ENCODE measurements at places on chromosomes 1 and 21.

- no peak for DNase-seq
These were observed 18.4 kb upstream of the IL10 start for GRCh38 chr1:206790502-206791250.

DNA sequence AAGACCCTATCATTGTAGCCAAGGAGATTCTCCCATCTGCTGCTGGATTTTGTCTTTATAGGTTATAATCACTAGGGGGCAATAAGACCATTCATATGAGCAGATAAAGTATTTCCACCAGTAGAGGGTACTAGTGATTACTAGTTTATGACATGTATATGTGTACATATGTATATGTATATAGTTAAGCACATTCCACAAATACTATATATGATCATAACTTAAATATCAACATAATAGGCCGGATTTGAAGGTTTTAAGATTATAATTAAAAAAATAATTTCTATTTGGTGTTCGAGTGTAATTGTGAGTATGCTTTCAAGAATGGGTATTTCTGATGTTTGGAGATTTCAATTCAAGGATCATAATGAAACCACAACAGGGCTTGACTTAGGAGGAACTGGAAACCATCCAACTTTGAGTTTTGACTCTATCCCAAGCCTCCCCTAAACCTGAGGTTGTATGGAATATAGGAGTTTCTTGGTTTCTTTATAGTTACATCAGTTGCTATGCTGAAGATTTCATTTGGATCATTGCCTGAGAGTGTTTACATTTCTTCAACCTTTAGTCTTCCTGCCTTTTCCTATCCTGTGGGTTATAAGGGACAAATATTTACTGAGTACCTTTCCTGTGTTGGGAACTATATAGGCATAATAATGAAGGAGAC is 16.9 kb downstream of the TCEANC2 start:
- no peak for DNase-seq

DNA sequence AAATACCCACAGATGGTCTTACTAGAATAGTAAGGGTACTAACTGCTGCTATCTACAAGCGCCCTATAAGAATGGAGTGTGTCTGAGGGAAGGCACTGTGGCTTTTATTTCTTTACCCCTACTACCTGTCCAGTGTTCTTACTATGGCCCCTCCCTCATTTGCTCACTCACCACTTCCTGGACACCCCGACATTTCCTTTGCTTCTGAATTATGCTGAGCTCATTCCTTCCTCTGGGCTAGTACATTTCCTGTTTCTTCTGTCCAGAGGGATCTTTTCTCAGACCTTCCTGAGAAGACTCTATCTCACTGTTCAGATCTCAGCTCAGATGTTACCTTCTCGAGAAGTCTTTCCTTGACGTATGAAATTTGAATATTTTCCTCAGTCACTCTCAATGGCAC is 192.1 kb upstream of the DAB1 start:
- no peak for DNase-seq

GRCh38 chr21:44927259-44927586 is 6.5 kb upstream of the ITGB2 start:
- no peak for DNase-seq

DNA sequence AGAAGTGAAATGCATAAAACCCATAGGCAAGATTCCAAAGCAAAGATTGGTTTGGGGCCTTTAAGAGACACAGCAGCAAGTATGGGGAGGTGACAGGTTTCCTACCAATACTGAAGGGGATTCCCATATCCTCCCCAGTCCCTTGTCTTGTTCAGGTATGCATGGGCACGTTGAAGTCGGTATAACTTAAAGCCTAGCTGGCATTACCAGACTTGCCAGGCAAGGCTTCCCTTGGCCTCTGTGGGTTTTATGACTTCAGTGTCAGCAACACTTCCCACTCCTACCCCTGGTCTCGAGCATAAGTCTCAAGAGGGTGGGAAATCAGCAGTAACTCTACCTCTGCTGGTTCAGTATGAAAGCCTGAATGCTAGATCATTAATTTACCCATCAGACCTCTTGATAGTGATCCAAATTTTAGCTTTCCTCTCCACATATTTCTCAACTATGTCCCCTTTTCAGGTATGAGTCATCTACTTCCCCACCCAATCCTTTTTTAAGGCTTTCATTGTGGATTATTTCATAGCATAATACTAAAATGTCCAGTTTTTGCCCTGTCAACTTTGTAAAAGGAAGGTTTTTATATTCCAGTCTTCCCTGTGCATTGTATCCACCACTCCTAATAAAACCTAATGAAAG is 6.8 kb downstream of the CYP4X1 start:
- no peak for DNase-seq

DNA sequence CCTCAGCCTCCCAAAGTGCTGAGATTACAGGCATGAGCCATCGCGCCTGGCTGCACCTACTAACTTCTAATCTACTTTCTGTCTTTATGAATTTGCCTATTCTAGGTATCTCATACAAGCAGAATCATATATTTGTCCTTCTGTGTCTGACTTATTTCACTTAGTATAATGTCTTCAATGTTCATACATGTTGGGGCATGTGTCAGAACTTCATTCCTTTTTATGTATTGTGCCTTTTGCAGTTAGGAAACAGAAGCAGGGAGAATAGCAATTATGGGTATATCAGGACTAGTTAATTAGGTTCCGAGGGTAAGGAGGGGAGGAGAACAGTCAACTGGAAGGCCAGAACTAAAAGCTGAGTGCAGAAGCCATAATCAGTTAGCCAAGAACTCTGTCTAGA is 18.0 kb upstream of the NIBAN1 start:
- no peak for DNase-seq

DNA sequence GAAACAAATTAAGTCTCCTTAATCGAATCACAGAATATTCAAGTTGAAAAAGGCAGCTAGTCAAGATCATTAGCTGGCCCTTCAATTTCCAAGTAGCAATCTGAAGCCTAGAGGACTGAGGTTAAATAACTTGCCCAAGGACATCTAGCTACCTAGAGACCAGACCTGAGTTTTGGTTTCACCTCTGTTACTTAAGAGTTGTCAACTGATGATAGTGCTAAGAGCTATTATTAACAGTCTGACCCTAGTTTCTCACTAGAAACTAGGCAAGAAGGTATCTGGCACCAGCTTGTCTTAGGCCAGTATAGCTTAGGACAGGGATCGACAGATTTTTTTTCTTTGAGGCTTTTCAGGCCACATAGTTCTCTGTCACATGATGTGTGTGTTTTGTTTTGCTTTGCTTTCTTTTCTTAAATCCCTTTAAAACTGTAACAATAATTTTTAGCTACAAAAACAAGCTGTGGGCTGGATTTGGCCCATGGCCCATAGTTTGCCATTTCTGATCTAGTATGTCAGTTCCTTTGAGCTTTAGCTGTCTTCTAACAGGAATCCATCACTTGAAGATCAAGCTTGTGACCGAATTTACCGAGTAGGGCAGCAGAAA is 23.2 kb downstream of the TRIM45 start:
- DNase-seq, result no peak

DNA sequence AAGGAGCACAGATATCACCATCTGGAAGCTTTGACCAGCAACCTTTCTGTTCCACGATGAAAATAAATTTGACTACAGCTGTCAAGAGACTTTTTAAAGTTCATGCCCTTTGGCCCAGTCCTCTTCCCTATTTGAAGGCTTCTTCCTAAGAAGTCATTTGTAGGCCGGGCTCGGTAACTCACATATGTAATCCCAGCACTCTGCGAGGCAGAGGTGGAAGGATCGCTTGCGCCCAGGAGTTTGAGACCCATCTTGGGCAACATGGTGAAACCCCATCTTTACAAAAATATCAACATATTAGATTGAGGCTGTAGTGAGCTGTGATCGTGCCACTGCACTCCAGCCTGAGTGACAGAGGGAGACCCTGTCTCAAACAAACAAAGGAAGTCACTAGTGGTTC is 58.3 kb upstream of the IFFO2 start:
- DNase-seq, result no peak

- DNase-seq, result peak; percentile 27
These were observed 486 bp downstream of the NIPAL3 start for GRCh38 chr1:24415910-24416665.

DNA sequence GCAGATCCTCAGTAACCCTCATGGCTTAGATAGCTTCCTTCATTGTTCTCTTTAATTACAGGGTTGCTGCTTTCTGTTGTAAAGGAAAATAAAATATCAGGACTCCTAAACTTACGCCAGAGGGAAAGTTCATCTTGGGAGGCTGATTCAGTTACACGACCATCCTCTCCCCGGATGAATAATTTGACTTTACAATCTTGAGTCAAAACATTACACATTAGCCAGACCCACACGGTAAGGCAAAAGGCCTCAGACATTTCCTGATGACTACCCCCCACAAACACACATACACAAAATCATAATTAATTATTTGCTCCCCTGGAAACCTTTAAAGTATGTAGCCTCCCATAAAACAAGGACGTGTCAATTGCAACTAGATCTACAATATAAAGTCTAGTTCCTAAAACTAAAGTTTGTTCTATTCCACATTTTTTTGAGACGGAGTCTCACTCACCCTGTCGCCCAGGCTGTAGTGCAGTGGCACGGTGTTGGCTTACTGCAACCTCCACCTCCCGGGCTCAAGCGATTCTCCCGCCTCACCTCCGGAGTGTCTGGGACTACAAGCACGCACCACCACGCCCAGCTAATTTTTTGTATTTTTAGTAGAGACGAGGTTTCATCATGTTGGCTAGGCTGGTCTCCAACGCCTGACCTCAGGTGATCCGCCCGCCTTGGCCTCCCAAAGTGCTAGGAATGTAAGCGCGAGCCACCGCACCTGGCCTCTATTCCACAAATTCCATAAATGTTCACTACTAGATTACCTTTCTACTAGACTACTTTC is 830 bp upstream of the PRDX1 start:
- DNase-seq, result no peak

GRCh38 chr1:200929530-200930278 is 35.0 kb downstream of the INAVA start:
- DNase-seq, result no peak

DNA sequence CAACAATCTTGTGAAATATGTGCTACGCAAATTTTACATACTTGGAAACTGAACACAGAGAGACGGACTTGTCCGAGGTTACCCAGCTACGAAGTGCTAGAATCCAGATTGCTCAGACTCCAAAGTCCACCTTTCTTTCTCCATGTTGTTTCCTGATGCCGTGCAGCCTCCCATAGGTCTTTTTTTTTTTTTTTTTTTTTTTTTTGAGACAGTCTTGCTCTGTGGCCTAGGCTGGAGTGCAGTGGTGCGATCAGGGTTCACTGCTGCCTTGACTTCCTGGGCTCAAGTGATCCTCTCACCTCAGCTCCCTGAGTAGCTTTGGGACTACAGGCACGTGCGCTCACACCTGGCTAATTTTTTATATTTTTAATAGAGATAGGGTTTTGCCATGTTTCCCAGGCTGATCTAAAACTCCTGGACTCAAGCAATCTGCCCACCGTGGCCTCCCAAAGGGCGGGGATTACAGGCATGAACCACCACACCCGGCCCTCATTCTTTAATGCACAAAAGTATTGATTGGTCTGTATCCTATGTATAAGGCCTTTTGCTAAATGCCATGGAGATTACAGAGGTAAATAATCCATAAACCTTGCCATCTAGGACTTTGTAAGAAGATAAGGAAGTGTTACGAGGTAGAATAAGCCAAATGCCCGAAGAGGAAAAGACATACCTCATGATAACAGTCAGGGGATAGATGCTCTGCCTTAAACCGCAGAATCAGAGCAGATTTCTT is 92.8 kb downstream of the C1orf21 start:
- DNase-seq, result no peak

DNA sequence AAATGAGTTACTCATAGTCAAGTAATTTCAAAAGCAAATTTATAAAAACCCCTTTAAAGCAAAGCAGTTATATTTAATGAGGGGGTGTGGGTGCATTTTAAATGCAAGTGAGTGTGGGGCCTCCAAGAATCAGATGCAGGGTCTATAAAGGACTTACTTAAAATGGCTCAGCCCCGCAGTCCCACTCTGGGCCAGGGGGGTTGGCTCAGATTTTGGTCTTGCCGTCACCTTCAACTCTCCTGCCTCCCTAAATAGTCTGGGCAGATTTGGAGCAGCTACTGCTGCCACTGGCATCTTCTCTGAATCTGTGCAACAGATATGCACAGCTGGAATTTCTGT is 16.2 kb downstream of the AMPD2 start:
- DNase-seq, result no peak

GRCh38 chr1:35882586-35882944 is 444 bp upstream of the AGO1 start:
- DNase-seq, result no peak
